GM03348 (cell line): ENCODE measurements at places on chromosomes 1 and 21.

DNA sequence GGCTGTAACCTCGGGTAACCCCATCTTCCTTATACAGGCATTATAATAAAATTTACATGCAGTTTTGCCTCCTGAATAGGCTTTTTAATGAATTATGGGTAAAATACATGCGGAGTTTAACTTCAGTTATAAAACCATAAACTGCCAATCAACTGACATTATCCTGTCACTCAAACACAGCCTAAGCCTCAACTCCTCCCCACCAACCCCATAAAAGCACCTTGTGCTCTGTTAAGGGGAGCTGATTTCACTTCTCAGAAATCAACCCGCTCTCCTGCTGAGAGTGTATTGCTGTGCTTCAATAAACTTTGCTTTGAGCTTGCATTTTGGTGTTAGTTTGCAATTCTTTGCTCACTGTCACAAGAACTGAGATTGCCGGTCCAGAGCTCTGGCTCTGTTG is 1812.2 kb downstream of the BRINP3 start:
- DNase-seq: no peak

DNA sequence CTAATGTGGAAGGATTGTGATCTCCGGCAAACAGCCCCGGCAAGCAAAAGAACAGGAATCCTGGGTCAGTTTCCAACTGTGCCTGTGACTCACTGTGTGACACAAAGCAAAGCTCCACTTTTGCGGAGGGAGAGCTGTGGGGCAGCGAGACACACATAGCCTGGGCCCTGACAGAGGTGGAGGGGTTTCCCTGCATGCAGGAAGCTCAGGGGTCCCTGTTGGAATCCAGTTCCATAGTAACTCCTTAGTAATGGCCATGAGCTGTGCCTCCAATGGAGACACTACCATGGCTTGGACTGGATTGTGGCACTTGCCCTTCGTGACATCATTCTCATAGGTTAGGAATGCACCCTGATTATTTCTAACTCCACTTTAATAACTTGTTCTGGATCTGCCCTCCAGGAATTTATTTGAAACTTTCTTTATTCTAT is 47.0 kb upstream of the ATF3 start:
- peak; percentile 57 for DNase-seq

GRCh38 chr1:66383168-66383567 is 150.8 kb upstream of the SGIP1 start:
- no peak for DNase-seq

DNA sequence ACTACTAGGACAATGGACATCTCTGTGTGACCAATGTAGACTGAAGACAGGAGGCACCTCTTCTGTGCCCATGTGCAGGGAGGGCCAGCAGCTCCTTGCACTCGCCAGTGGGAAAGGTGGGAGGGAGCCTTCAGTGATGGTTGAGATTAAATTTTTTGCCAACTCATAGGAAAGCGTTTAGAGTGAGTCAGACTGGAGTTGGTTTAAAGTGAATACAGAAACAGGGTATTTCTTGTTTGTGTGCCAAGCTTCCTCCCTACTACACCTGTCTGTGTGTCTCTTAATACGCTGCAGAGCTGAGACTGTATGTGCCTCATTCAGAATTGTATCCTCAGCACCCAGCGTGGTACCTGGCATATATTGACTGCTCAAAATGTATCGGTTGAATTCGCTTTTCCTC is 13.5 kb upstream of the COL16A1 start:
- no peak for DNase-seq

- peak; percentile 56 for DNase-seq
Measured at GRCh38 chr1:87814573-87814972, 485.9 kb downstream of the LMO4 start.

- no peak for DNase-seq
Measured at GRCh38 chr1:31238986-31239613, 587 bp downstream of the NKAIN1 start.

GRCh38 chr1:160171354-160171753 is 19.0 kb upstream of the CASQ1 start:
- DNase-seq: peak; percentile 86

DNA sequence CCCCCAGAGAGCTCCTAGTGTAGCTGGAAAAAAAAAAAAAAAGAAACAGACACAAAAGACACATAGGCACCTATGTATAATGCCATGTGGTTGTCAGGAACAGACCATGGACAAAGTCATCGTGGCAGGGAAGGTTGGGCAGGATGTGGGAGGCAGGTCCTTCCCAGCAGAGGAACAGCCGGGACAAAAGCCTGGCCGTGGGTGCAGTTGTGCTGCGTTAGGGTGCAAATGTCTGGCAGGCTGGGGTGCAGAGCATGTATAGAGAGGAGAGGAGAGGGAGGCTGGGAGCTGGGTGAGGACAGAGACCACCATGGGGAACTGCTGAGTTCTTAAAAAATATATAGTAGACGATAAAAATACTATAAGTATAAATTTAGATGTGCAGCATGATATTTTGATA is 125.7 kb upstream of the C1orf174 start:
- no peak for DNase-seq

GRCh38 chr21:9008636-9009035 is 1512.7 kb upstream of the TPTE start:
- no peak for DNase-seq

- no peak for DNase-seq
Measured at GRCh38 chr21:44712203-44713028, 1.0 kb upstream of the TSPEAR start.

- DNase-seq: no peak
Measured at GRCh38 chr1:230464671-230465070, 38.5 kb upstream of the PGBD5 start.

DNA sequence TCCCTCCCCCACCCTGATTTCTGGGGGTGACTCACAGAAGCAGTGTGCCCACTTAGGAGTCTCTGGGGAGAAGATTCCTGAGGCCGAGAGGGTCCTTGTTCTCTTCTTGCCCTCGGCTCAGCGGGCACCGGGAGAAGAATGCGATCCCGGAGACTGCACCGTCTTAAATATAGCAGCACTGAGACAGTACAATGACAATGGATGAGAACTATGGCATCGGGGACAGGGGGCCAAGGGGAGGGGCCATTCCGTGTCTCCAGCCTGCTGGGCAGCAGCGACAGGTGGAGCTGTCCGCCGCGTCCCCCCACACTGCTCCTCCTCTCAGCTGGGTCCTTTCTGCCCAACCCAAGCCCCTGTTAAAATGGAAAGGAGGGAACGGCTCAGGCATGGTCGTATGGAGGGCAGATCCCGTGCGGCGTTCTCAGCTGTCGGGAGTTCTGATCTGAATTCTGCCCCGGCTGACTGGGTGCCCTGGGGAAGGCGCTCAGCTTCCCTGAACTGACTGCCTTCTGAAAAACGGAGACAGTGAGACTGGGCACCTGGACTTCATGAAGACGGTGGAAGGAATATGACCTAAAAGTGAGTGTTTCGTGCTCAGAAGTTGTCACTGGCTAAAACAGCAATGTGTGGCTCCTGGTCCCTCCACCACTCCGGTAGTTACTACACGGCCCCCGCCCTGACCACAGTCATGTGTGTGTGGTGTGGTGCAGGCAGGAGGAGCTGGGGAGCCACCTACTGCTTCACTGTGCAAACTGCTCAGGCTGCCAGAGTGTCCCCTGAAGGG is at the start of gene MYOM3:
Gene MYOM3, minus strand, starts transcription at position 140 of the 784 bp plus-strand sequence. CDS start 3,499 bp downstream, outside the sequence.
- peak; percentile 90 for DNase-seq

DNA sequence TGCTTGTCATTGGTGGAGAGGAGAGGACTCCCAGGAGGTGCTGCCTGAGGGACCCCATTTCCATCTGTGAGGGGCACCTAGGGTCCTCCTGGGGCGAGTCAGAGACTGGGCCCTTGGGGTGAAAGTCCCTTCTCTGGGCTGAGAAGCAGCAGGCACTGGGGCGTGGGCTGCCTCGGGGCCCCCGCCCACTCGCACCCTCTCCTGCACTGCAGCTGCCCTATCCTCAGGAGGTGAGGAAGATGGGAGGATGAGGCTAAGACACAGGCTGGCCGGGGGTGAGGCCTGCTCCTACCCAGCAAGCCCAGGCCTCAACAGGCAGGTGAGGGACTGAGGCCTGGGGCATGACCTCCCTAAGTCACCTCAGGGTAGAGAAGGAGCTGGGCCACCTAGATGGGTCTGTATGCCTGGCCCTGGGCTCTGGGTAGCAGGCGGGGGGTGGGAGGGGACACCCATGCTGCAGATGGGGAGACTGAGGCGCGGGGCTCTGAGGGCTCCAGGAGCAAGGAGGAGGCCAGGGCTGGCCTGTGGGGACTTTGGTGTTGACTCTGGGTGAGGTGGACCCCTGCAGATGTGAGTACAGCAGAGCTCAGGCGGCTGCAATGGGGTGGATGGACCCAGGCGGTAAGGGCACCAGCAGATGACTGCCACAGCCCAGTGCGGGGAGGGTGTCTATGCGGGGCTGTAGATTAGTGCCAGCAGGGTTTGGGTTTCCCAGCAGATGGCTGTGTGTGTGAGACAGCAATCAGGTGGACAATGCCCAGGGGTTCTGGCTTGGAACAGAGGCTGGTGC is 10.4 kb upstream of the ZNF669 start:
- no peak for DNase-seq

DNA sequence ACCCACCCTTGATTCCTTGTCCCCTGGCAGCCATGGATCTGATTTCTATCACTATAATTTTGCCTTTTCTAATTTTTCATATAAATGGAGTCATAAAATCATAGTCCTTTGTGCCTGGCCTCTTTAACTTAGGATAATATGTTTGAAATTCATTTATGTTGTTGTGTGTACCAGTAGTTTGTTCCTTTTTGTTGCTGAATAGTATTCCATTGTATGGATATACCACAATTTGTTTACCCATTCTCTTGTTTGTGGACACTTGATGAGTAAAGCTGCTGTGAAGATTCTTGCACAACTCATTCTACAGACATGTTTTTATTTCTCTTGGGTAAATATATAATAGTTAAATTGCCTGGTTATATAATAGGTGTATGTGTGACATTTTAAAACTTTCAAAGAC is 22.7 kb upstream of the GJA8 start:
- DNase-seq: no peak

DNA sequence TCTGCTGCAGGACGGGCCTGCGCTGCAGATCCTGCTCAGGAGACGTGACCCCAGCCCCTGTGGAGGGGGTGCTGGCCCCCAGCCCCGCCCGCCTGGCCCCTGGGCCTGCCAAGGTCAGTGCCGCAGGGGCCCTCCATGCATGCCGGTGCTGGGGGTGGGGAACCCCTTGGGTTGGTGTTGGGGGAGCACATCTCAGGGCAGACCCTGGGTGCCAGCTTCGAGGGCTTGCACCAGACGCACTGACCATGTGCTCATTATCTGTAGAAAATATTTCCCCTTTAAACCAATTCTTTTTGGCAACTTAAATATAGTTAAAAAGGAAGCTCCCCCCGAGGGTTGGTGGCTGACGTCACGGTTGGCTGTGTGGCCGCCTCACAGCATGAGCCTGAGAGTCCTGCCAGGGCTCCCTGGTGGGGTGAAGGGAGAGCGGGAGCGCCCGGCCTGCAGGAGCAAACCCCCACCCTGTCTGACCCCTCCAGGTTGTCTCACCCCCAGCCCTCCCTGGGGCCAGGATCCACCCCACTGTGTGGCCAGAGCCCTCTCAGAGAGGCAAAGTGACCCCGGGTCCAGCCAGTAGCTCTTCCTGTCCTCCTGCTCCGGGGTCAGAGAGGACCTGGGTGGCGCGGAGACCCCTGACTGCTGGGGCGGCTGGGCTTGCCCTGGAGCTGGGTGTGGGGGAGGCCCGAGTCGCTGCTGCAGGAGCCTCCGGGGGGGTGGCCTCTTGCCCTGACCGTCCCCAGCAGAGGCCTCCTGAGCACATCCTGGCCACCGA is 5.3 kb upstream of the PFKL start:
- DNase-seq: peak; percentile 55

- no peak for DNase-seq
Measured at GRCh38 chr1:26189751-26190275, 589 bp upstream of the CATSPER4 start.

DNA sequence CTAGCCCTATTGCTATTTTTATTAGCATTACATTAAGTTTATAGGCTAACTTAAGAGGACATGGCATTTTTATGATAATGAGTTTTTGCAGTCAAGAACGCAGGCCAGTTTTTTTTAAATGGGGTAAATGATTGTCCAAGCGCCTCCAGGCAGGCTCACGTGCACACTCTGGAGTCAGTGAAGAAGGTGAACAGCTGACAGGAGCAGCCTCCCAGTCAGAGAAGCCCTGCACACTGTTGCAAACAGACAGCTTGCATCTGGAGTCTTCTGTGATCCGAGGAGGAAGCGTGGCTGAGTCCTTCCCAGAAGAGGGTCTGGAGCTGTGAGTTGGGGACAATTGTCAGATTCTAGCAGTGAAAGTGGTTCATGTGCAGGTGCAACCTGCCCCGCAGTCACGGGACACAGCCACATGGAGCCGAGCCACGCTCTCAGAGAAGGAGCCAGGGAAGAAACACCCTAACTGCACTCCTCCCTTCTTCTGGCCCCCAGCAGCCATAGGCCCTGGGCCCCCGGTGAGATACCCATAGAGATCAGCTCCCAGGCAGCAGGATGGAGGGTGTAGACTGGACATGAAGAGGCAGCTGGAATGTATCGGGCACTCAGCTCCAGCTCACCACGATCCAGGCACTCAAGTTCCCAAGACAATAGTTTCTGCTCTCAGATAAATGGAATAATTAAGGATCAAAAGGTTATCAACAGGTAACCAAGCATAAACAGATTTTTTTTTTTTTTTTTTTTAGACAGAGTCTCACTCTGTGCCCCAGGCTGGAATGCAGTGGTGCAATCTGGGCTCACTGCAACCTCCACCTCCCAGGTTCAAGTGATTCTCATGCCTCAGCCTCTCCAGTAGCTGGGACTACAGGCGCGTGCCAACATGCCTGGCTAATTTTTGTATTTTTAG is 26.4 kb downstream of the CAPN2 start:
- DNase-seq: no peak

GRCh38 chr1:18110598-18110939 is 3.0 kb downstream of the IGSF21 start:
- DNase-seq: no peak

- no peak for DNase-seq
Measured at GRCh38 chr1:171334024-171334640, 20.1 kb downstream of the FMO4 start.

DNA sequence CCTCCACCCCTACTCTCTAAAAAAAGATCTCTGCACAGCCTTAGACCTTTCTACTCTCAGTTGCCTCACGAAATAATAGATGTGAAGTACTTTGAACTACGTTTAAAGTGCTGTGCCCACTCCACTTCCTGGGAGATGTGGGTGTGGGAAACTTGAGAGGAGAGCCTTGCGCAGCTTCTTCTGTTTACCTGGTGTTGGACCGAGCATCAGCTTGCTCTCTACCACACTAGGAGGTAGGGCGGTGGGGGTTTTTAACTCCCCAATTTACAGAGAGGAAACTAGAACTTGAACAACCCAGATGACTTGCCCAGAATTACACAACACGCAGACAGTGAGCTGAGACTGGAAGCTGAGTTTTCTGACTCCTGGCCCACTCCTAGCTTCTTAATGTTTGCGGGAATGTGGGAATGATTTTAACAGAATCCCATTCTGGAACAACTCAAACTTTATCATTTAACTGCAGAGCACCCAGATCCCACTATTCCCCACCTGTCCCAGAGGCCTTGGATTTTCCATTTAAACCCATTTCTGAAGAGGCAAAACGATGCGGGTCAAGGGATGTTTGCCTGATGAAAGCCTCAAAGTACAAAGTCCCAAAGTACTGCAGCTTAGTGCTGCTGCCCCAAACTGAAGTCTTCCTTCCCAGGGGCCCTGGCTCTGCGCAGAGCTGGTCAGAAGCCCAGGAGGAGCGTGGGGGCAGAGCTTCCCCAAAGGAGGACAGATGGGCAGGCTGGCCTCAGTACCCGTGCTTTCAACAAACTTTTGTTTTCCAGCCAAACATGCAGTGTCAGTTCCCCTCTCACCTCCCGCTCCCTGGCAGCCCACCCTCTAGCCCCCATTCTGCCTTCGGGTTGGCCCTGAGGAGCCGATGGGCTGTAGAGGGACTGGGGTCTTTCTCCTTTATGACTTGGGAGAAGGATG is 19.0 kb downstream of the BTG2 start:
- DNase-seq: no peak
